ENCODE measurements at places on chromosomes 1 and 21.

DNA sequence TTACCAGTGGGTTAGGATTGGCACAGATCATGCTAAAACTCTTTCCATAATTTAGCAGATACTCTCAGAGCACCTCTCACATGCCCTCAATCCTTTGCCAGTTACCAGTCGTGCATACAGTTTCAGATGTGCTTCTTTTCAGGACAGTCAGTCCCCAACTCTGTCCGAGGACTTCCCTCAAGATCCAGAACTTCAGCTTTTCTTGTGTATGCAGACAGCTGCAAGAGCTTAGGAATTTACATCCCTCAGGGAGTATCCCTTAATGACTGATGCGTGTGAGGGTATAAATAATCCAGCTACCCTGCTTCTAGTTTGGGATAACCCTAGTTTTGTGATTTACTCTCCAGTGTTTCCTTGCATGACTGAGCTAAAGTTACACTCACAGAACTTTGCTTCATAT is 393.0 kb upstream of the PLXNA2 start:
- no peaks in the 10 kb centered on the region for H3K4me1 ChIP-seq
- no peaks in the 10 kb centered on the region for H3K27me3 ChIP-seq
- H3K27ac ChIP-seq, result no peak overlapping the region
- no peak for DNase-seq

- no peak overlapping the region for H3K4me3 ChIP-seq
- no peaks in the 10 kb centered on the region for H3K4me1 ChIP-seq
- no peak overlapping the region for H3K27ac ChIP-seq
- H3K27me3 ChIP-seq, result no peaks in the 10 kb centered on the region
Observed at GRCh38 chr1:95622609-95623008, 388.6 kb downstream of the RWDD3 start.

DNA sequence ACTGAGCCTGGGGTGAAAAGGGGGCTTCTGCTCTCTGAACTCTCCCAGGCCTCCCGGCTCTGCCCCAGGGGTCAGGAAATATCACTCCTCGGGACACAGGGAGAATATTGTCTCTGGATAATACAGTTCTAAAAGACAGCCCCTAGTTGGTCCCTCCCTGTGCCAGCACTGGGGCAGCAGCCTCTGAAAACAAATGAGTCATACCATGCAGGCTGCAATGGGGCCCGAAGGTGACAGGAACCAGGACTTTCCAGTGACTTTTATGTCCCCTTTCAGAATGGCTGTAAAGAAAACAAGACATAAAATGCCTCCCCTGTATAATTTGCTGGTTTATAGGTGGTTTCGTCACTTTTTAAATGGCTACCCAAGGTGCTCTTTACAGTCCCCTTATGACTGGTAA is 360.0 kb downstream of the NPHP4 start:
- H3K4me3 ChIP-seq, result no peak overlapping the region
- H3K36me3 ChIP-seq, result no peaks in the 10 kb centered on the region
- DNase-seq, result no peak
- H3K4me1 ChIP-seq, result no peaks in the 10 kb centered on the region
- H3K27ac ChIP-seq, result no peak overlapping the region
- peaks cover 3% of the 10 kb centered on the region for H3K27me3 ChIP-seq

DNA sequence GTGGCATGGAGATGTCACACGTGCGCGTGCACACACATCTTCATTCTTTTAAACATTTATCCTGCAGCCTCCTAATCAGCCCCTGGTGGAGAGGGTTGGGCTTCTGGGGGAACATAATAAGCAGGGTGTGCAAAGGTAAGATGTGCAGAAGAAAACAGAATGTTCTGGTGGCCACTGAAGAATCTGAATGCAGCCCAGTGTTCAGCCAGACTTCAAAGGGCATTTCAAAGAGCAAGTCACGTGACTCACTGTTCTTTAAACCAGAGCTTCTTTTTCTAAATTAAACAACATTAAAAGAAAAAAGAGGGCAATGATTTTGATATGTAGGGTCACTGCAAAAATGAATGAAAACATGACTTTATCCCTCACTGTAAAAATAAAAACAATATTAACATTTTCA is 89.8 kb downstream of the ABCA4 start:
- no peak overlapping the region for H3K27ac ChIP-seq
- H3K27me3 ChIP-seq, result peaks cover 29% of the 10 kb centered on the region

GRCh38 chr1:89887270-89887669 is 66.4 kb downstream of the LRRC8D start:
- peaks cover 9% of the 10 kb centered on the region for H3K4me1 ChIP-seq
- no peak for DNase-seq
- H3K27me3 ChIP-seq, result no peaks in the 10 kb centered on the region
- H3K27ac ChIP-seq, result no peak overlapping the region
- H3K4me3 ChIP-seq, result no peak overlapping the region
- peaks cover 24% of the 10 kb centered on the region for H3K36me3 ChIP-seq

- H3K4me3 ChIP-seq, result no peak overlapping the region
- no peaks in the 10 kb centered on the region for H3K27me3 ChIP-seq
- H3K4me1 ChIP-seq, result no peaks in the 10 kb centered on the region
- DNase-seq, result no peak
- H3K27ac ChIP-seq, result no peak overlapping the region
Observed at GRCh38 chr21:18493422-18493821, 89.8 kb upstream of the TMPRSS15 start.
